ENCODE measurements at places on chromosomes 7 and 10.

DNA sequence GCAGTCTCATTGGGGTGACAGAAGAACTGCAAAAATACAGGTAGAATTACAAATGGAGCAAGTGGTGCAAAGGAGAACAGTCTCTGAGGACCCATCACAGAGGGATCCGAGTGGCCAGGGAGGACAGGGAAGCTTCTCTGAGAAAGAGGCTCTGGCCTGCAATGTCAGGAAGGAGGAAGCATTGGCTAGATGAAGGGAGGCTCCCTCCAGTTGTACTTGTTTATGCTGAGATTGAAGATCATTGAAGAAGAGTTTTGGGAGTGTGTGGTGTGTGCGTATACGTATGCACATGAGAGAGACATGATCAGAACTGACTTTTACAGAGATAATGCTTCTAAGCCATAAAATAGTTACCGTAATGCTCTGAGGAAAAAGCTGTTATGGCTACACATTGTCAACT lies 274.7 kb upstream of the FZD8 start:
- no peak for DNase-seq

GRCh38 chr7:73822319-73823173 lies 8.2 kb upstream of the CLDN4 start:
- no peak for DNase-seq

DNA sequence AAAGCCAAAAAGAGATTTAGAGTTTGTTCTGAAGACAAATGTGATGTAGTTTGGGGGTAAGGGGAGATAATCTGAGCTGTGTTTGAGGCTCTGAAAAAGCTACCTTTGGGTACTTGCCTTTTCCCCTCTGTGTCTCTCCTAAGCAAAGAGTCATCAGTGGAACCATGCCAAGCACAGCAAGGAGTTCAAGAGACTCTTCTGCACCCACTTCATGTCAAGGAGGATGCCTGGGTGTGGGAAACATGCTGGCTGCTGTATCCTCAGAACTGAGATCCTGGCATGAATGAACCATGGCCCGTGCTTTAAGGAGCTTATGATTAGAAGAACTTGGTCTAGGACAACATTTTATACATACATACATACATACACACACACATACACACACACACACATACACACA lies 142.9 kb downstream of the NOC3L start:
- DNase-seq, result no peak

DNA sequence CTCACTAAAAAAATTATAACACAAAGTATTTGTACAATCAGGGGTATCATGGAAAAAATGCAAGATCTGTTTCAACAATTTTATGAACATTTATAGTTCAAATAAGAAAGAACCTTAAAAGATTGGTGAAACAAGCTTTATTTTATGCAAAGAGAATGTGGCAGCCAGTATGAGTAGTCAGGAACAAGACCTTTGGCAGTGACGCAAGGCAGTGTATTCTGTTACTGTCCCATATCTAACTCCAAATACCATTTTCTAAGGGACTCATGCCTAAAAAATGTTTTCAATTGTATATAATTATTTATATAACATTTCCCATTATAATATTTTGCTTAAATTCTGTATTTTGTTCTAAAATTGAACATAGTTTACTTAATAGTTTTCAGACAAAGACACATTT lies 19.1 kb upstream of the FAM53B start:
- DNase-seq, result no peak

DNA sequence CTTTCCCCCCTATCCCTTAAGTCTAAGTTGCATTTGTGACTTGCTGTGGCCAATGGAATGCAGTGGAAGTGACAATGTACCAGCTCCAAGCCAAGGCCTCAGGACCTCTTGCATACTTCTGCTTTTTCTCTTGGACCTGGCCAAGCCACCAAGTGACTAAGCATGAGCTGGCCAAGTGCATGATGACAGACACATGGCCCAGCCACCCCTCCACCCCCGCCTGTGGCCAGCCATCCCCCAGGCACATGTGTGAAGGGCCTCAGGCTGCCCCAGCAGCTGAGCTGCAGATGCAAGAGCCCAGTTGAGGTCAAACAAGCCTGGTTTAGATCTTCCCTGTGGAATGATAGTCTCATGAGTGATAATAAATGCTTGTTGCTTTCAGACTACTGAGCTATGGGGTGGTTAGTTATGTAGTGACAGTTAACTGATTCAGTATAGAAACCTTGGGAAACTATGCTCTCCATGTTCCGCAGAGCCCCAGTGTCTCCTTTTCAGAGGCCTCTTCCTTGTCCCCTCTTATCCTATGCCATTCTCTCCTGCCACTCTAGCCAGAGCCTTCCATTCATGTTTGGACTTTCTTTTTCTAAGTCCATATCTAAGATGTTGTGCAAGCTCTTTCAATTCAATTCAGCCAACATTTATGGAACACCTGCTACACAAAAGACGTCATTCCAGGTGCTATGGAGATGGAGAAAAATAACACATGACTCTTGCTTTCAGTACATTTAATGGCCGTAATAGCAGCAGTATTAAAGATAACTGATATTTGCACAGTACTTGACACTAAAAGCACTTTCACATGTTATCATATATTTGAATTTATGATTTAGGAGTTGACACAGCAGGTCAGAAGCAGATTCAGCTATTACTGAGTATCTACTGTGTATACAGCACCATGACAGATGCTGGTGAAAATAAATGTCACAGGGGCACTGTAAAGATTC lies 55.5 kb upstream of the LOXL4 start:
- no peak for DNase-seq

GRCh38 chr10:80152820-80153219 lies 20.3 kb downstream of the PLAC9 start:
- no peak for DNase-seq

DNA sequence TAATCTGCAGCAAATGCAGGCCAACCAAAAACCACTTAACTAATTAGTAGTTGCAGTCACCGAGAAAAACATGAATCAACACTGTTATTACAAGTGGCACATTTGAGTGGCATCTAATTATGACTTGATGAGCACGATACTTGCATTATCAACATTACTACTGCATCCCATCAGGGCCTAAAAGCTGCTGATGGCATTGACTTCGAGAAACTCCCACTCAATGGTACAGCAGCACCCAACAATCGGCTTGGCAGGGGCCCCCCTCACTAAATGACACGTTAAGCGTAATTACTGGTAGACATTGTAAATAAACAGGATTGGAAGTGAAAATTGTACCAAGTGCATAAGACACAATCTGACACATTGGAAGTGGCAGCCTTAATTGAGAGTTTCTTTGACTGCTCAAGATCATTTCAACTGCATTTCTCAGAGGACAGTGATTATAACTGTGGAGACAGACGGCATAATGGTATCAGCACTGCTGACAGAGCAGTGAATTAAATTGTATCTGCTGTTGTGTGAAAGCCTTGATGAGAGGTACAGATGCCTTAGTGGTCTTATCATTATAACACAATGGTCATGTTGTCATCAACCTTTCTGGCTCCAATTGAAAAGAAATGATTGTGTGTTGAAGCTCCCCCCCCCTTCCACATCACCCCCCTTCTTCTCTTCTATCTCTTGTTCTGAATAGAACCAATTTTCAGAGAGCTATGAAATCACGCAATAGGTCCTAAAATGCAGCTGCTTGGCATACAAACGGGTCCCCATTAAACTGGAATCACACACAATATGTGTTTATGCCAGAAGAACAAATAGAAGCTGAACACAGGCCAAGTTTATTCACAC lies 43.4 kb downstream of the SHTN1 start:
- DNase-seq, result no peak

DNA sequence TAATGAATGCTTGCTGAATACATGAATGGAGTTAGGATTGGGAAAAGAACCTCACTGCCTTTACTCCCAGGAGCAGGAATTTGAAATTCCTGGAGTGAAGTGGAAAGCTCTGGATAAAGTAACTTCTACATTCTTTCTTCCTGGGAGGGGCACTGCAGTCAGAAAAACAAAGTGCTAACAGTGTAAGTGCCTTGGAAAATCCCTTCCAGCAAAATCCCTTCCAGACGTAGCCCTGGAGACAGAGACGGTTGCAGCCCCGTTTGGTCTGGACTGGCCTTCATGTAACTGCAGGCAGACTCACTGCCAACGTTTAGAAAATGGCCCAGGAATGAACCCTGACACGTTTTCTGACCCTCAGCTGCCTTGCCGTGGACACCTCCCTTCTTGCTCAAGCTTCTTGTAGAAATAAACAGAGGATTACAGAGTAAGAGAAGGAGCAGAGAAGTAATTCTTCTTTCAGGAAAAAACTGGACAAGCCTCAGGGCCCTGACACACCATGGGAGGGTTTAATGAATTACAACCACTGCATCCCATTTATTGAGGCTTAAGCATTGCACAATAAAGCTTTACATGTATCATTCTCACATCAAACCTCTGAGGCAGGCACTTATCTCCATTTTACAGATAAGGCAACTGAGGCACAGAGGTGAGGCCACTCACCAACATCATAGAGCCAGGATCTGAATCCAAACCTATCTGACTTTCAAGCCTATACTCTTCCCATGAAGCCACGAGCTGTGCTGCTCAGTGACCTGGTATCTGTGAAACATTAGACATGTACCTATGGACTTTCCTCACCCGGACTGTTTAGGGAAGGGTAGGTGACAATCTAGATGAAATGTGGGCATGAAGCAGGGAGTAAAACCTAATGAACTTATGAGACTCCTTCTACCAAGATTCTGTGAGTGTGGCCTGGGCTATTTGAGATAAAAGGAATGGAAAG lies 7.8 kb downstream of the ITPRIP start:
- no peak for DNase-seq

DNA sequence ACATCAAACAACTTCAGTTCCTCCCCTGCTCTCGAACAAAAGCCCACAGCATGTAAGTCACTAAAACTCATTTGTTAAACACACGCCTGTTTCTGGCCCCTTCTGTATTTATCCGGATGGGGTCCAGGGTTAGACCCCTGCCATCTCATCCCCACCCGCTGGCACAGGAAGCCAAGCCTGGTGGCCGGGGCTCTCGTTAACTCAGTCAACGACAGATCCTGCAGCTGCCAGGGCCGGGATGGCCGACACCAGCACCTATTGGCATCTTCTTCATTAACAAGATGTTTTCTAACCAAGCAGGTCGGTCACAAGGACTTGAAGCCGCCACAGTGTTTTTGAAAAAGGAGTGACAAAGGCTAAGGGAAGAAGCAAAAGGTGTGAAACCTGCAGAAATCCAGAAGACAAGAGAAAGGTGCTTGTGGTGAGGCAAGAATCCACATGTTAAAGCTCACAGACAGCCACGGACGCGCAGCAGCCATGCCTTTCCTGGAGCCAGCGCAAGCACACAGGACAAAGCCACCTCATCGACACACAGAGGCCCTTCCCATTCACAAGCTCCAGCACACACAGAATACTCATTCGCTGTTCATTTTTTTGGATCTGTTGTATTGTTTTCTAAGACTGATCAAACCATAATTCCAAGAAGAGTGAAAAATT lies 202.7 kb downstream of the DIP2C start:
- no peak for DNase-seq

DNA sequence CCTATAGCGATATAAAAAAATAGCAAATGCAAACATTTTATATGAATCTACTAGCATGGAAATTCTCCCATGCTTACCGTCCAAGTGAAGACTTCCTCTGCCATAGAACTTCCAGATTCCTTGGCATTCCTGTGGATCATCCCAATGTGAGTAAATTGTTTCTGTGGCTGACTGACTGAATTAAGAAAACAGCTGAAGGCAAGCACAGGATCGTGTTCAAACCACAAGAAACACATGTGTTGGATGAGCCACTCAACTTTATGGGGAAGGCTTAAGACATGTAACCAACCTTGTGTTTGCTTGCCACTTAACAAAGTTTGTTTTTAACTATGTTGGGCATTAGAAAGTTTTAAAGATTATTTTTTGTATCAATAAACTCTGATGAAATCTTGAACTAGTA lies 2.6 kb upstream of the MYPN start:
- DNase-seq, result no peak

- no peak for DNase-seq
These were observed 158.8 kb downstream of the HGF start for GRCh38 chr7:81611040-81611439.
